ENCODE measurements at places on chromosomes 16 and 17. TPM values are rescaled to one million over a fixed set of nuclear protein-coding genes. Genes with fewer than 3 reads are reported as not detected.

- no peak overlapping the region for H3K4me3 ChIP-seq
- H3K27ac ChIP-seq, result no peak overlapping the region
- no peak for DNase-seq
- no peaks in the 10 kb centered on the region for H3K36me3 ChIP-seq
- no peaks in the 10 kb centered on the region for H3K4me1 ChIP-seq
- no peaks in the 10 kb centered on the region for H3K27me3 ChIP-seq
Measured at GRCh38 chr17:57684711-57685498, 60.2 kb downstream of the CCDC182 start.

DNA sequence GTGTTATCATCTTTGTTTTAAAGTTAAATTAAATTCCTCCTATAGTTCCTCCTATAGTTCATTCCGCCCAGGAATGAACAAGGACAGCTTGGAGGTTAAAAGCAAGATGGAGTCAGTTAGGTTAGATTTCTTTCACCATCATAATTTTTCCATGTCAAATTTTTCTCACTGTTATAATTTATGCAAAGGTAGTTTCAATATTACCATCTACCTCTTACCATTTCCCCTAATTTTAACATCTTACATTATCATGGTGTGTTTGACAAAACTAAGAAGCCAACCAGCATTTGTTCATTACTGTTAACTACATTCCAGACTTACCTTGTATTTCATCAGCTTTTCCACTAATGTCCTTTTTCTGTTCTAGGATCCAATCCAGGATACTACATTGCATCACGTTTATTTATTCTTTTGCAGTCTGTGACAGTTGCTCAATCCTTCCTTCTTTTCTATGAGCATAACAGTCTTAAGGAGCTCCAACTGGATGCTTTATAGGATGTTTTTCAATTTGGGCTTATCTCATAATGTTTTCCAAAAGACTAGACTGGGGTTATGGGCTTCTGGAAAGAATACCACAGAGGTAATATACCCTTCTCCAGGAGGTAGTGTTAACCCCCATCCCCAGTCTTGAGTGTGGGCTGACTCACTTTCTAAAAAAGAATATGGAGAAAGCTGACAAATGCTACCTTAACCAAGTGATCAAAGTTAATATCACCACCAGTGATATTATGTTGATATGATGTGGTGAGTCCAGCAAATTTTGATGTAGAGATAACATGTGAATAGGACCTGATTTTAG, 158.5 kb downstream of the PPM1E start:
- no peak overlapping the region for H3K4me3 ChIP-seq
- no peak overlapping the region for H3K27ac ChIP-seq
- DNase-seq, result no peak
- peaks cover 2% of the 10 kb centered on the region for H3K4me1 ChIP-seq

DNA sequence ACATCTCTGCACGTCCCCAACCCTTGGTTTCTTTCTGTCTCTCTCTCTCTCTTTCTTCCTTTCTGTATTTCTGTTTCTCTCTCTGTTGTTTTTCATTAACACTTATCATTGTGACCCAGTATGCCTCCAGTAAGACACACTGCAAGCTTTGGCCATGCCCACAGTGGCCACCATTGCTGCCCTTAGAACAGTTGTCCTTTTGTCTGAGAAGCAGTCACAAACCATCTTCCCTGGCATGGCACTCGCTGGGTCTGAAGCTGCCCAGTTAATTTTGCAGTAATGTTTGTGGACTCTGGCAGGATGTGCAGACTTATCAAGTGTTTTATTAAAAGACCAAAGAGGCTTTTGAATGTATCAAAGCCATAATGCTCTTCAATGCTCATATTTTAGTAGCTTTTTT, 146.9 kb downstream of the MSI2 start:
- no peaks in the 10 kb centered on the region for H3K27me3 ChIP-seq
- H3K4me1 ChIP-seq, result peaks cover 26% of the 10 kb centered on the region
- no peak for DNase-seq
- peaks cover 9% of the 10 kb centered on the region for H3K36me3 ChIP-seq
- no peak overlapping the region for H3K4me3 ChIP-seq

DNA sequence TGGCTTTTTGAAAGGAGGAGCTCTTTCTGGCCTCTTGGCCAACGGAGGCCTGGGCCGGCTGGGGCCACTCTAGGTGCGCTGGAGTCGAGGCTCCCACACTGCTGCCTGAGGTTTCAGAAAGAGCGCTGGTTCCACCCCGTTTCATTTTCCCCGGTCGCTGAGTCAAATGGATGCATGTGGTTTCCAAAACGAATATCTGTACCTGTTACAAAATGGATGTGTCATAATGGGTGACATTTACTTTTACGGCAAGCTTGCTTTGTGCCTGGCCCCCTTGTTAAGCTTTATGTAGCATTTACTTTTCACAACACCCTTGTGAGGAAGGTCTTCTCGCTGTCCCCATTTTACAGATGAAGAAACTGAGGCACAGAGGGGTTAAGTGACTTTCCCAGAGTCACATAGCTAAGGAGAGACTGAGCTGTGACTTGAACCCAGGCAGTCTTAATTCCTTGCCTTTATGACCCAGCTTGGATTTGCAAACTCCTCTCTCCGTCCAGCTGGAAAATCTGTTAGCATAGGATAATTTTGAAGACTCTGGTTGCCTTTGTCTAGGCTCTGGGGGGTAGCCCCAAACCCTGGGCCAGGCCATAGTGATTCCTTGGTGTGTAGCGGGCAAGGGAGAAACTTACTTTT, 10.6 kb downstream of the KSR1 start:
- H3K27ac ChIP-seq, result peak overlapping the region; percentile 96
- DNase-seq, result peak; percentile 92
- H3K4me1 ChIP-seq, result peaks cover 85% of the 10 kb centered on the region
- H3K27me3 ChIP-seq, result no peaks in the 10 kb centered on the region

DNA sequence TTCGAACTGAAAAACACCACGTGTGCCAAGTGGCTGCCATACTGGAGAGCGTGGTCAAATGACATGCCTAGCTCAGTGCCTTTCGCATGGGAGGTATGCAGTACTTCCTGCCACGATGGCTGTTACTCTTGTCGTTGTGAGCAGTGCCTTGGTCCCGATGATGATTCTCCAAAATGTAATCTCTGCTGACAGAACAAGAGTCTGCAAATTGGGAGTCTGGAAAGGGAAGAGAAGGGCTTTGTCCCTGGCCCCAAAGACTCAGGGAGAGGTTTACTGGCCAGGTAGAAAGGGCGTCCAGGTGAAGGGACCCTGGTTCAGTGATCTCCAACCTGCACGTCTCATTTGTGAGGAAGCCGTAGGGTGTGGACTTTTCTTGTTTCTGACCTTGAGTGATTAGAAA, 336.6 kb downstream of the WWOX start:
- H3K27ac ChIP-seq, result no peak overlapping the region
- peaks cover 21% of the 10 kb centered on the region for H3K36me3 ChIP-seq
- H3K27me3 ChIP-seq, result no peaks in the 10 kb centered on the region

The LDHD gene
- not detected for total RNA-seq

All from activated CD8-positive, alpha-beta T cell treated with anti-CD3 and anti-CD28 coated beads for 36 hours (primary cell).